ENCODE measurements at places on chromosomes 7 and 10.

DNA sequence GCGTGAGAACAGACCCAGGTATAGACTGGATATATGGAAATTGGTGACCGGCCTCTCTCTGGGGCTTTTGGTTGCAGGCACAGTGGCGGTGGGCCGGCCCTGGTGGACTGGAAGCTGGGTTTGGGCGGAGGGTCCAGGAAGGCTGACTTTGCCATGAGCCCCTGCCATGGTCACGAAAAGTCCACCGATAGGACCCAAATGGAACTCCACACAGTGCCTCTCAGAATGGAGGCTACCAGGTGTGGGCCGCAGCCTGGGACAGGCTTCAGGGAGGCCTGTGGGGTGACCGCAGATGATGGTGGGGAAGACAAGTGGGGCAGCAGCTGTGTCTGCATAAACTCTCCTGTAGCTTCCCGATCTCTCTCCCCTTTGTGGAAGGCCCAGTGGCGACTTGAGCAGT, 123.2 kb downstream of the DNAJB6 start:
- no peak for DNase-seq

GRCh38 chr7:74684921-74685320, 27.4 kb downstream of the GTF2I start:
- DNase-seq: no peak

GRCh38 chr10:42690449-42691360, 52.3 kb upstream of the ZNF33B start:
- no peak for DNase-seq

- no peak for DNase-seq
Observed at GRCh38 chr7:12294701-12295100, 83.6 kb downstream of the TMEM106B start.

- DNase-seq: no peak
Observed at GRCh38 chr10:62076891-62077290, 175.4 kb downstream of the ARID5B start.

DNA sequence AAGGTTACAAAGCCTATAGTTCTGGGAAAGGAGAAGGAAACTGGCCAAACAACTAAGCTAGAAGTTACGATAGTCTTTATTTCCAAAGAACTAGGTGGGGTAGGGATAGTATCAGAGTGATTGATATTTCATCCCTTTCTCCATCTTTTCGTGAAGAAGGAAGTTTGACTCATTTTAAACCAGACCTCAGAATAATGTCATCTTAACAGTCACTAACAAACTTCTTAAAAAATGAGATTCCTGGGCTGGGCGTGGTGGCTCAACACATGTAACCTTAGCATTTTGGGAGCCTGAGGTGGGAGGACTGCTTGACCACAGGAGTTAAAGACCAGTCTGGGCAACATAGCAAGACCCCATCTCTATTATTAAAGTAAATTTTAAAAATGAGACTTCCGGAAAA, 69.4 kb downstream of the ARL4A start:
- no peak for DNase-seq

DNA sequence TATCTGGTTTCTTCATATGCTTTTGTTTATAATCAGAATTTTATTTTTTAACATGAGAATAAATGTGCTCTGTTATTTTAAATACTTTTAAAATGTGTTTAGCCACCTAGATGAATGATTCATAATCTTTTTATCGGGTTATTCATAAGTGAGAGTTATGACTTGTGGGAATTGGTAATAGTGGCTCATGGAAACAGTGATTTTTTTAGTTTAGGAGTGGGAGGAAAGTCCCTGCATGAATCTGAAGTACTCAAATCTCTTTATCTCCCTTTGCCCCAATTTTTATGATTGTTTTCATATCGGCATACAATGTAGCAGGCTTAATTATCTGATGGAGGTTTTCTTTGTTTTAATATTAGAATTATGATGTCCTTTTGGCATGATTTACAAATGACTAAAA, 42.9 kb downstream of the TAX1BP1 start:
- DNase-seq: no peak

- DNase-seq: no peak
Observed at GRCh38 chr10:113552701-113553100, at the start of gene HABP2. HABP2 (plus strand) TSS chr10:113553053; CDS start chr10:113553122, 69 bp downstream.

DNA sequence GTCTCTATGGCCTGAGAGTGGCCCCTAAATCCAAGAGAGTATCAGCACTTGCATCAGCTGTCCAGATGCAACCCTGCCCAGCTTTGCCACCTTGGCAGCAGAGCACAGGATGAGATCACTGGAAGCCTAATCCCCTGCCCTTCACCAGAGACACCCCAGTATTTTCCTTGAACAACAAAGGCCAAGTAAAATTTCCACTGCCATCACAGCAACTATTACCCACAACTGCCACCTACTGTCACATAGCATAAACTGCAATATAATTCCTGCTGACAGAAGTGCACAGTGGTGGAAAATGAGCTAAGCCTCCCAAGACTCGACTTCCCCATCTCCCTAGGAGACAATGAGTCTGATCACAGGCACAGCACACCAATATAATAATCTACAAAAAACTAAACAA, 462.8 kb upstream of the ZWINT start:
- no peak for DNase-seq

- DNase-seq: no peak
Observed at GRCh38 chr7:47693216-47693615, 111.3 kb upstream of the TNS3 start.

All from stimulated activated CD4-positive, alpha-beta T cell treated with anti-CD3 and anti-CD28 coated beads, TNF-alpha, amount 100 ng/mL, for 1 hour (primary cell).